Peyer's patch (tissue), 4 donors: ENCODE measurements at places on chromosomes 2 and 18. TPM values are rescaled to one million over a fixed set of nuclear protein-coding genes. Genes with fewer than 3 reads are reported as not detected.

- DNase-seq = no peak
Measured at GRCh38 chr18:8766559-8767293, 61.4 kb downstream of the MTCL1 start.

DNA sequence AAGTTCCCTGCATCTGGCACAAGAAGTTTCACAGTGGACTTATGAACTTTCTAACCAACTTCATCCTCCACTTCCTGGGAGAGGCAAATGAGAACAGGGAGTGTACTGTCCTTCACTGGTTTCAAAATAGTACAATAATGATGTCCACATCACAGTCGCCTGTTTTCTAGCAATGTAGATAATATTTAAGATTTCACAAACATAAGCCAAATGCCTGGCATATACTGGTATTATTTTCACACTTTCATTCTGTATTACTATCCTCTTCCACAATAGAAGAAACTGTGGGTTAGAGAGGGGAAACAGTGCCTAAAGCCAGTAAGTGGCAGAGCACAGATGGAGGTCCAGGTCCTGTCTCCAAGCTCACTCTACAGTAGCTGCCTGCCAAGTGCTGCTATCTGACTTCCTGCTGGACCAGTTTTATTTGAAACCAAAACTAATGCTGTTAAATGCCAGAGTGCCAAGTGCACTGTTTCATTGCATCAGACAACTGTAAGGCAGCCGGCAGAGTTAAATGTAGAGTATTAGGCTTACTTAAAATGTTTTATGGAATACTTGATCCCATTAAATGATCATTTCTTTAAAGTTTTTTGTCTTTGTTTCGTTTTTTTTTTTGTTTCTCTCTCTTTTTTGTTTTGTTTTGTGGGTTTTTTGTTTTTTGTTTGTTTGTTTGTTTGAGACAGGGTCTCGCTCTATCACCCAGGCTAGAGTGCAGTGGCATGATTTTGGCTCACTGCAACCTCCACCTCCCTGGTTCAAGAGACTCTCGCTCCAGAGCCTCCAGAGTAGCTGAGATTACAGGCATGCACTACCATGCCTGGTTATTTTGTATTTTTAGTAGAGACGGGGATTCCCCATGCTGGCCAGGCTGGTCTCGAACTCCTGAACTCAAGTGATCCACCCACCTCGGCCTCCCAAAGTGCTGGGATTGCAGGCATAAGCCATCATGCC lies 15.1 kb downstream of the COBLL1 start:
- DNase-seq = no peak

DNA sequence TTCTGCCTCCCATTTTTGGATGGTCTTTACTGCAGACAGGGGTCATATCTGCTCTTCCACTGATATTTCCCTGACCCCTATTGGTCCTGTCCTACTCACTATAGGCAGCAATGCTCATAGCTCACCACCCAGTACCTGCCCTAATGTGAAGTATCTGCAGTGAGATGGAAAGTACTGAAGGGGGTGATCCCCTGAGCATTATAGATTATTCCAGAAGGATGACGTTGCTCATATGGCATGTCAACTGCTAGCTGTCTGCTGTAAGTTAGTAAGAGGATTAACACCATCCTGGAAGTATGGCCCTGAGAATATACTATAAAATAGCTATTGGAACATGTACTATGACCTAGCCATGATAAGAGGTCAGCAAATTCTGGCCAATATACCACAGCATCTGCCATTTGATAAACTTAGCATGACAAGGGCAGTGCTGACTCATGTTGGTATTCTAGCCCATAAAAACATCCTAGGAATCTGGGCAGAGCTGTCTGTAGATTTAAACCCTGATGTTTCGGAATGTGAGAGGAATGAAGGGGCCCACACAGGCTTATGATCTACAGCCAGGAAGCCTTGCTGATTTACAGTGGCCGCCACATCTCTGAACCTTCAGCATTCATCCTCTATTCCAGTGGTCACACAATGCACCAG lies 451.4 kb downstream of the TNS1 start:
- DNase-seq = no peak

DNA sequence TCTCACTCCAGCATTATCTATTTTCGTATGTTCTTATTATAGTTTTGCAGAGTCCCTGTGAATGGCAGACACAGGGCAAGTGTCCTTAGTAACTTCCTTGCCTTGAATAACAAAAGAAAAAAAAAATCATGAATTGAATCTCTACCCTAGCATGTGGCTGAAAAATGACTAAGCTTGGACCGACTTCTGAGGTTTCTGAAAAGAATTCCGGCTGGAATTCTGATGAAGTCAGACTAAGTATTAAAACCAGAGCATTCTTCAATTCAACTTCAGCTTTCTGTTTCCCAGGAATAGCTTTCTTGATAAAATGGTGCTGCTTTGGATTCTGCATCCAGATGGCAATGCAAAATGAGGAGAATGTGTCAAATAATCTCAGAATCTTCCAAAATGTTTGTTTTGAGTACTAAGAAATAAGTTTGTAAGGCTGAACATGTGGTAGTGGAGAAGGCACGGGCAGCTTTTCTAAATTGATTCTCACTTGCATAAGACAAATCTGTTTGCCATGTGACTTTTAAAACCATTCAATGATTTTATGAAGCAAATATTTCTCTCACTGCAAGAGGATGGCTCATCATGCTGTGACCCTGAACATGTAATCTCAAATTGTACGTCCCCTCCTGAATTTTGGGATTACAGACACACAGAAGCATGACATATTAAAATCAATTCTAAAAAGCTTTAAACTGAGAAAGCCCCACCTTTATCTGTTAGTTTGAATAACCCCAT lies 1462.8 kb upstream of the LRRTM1 start:
- no peak for DNase-seq

CNDP1 gene
- not detected for total RNA-seq

GRCh38 chr2:25053041-25053440 lies 11.2 kb downstream of the EFR3B start:
- DNase-seq = no peak

TLX2 gene
- total RNA-seq = 1.7 TPM

- DNase-seq = no peak
Measured at GRCh38 chr2:27251766-27252165, 11.1 kb downstream of the SLC30A3 start.

DNA sequence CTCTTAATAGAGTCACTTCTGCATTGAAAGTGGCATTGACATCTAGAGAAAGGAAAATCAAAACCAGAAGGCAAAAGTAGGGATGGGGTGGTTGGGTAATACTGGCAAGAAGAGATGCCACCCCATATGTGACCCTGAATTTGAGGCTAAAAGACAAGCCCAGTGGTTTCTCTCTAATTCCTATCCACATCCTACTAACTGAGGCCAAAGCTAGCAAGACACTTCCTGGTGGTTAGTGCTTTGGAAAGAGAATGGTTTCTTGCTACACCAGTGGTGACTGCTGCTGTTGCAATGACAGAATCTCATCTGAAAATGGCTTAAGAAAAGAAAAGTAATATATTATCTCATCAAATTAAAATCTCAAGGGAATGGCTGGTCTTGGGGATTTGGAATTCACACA lies 640.6 kb downstream of the EPHA4 start:
- no peak for DNase-seq

GRCh38 chr2:149125031-149125725 lies 86.7 kb downstream of the LYPD6B start:
- no peak for DNase-seq

CREG2 gene
- total RNA-seq = not detected

GRCh38 chr2:12051831-12052230 lies 305.4 kb downstream of the LPIN1 start:
- DNase-seq = no peak

PROM2 gene
- total RNA-seq = 13.1 TPM

CPSF3 gene
- total RNA-seq = 57.8 TPM

- no peak for DNase-seq
Measured at GRCh38 chr18:13370995-13371625, 152.6 kb downstream of the LDLRAD4 start.

FBLN7 gene
- total RNA-seq = 1.5 TPM

PAX8 gene
- 22.1 TPM for total RNA-seq

- no peak for DNase-seq
Measured at GRCh38 chr2:239249776-239250175, 151.0 kb downstream of the HDAC4 start.

HSBP1L1 gene
- total RNA-seq = 14.9 TPM

RTP5 gene
- 0.54 TPM for total RNA-seq

DNA sequence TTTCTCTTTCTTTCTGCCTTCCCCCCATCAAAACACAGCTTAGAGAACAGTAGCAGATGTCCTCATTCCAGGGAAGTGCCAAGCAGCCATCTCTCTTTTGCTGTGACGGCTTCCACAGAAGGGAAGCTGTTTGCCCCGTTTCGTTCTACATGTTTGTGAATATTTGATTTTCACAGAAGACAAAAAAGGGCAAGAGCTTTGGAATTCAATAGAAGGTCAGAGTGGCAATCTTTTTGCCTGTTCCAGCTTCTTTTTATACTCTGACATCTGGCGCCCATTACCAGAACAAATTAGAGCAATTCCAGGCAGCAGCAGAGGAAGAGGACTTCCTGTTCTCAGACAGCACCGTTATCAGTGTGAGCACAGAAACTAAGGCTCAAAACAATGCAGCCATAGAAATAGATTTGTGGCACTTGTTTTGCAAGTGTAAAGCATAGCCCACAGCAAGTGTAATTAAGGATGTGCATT lies 79.0 kb upstream of the CDH19 start:
- no peak for DNase-seq

- no peak for DNase-seq
Measured at GRCh38 chr2:233105930-233106329, 45.8 kb downstream of the INPP5D start.

- DNase-seq = no peak
Measured at GRCh38 chr2:23487735-23488492, 102.9 kb downstream of the KLHL29 start.

GRCh38 chr2:229501051-229501794 lies 213.1 kb downstream of the DNER start:
- DNase-seq = no peak

DNA sequence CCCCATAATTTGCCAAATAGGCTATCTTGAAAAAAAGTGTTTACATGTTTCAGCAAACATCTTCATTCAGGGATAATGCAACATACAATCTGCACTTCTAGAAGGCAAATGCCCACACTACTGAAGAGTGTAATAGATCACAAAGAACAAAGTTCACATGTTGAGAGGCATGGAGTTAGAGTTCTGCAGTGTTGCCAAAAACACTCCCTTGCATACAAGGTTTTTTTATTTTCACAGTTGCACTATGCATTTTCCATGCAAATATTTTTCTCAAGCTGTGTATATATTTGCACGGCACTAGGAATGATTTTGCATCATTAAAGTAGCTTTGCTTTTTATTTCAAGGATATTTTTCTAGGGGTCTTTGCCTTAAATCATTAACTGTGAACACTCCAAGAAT lies 409.9 kb downstream of the THSD7B start:
- no peak for DNase-seq

- no peak for DNase-seq
Measured at GRCh38 chr2:128738446-128739110, 419.9 kb upstream of the HS6ST1 start.

DNA sequence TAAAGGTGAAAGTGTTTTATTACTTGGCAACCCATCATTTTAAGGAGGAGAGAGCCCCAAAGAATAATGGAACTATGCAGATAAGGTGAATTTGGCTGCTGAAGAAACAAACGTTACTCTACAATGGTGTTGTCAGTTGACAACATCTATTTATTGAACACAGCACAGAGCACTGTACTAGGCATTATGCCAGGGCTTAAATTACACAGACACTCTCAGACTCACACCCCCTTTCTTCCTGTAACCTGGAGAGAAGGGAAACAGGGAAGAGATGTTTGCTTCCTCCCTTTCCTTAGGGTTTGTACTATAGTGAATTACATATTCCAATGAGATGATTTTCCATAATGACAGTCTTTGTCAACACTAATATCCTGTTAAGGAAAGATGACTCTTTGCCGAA lies 94.0 kb upstream of the ATP5MC3 start:
- DNase-seq = no peak

- DNase-seq = no peak
Measured at GRCh38 chr18:8695932-8696517, 9.3 kb upstream of the MTCL1 start.

GRCh38 chr2:69253611-69254301 lies 133.3 kb downstream of the GFPT1 start:
- no peak for DNase-seq

SLC4A5 gene
- 2.6 TPM for total RNA-seq

TNS1 gene
- total RNA-seq = 60.9 TPM
